ENCODE measurements at places on chromosomes 11 and 22. TPM values are rescaled to one million over a fixed set of nuclear protein-coding genes. Genes with fewer than 3 reads are reported as not detected.

Gene APOA4
- not detected for total RNA-seq

Gene C11orf91
- total RNA-seq: not detected

Gene MEI1
- 36.3 TPM for total RNA-seq

Gene CLMP
- 0.09 TPM for total RNA-seq

Gene LMO2
- total RNA-seq: 0.53 TPM

Gene SLC5A1
- not detected for total RNA-seq

Gene ZNF143
- 33.0 TPM for total RNA-seq

Gene KCNK4
- total RNA-seq: not detected

Gene PNPLA5
- total RNA-seq: not detected

Gene OR51B4
- not detected for total RNA-seq

Gene OR52I1
- total RNA-seq: not detected

Gene CYTH4
- 23.1 TPM for total RNA-seq

Gene OR52K1
- total RNA-seq: not detected

Gene MISFA
- not detected for total RNA-seq

Gene OR51B5
- total RNA-seq: not detected

Gene MED19
- 16.8 TPM for total RNA-seq

Gene FGF19
- not detected for total RNA-seq

Gene CABP4
- 0.28 TPM for total RNA-seq

Gene TEX54
- total RNA-seq: not detected

Gene OR51B2
- total RNA-seq: not detected

Gene TTC36
- 0.44 TPM for total RNA-seq

Gene INPP5J
- not detected for total RNA-seq

Gene DNAJB7
- not detected for total RNA-seq

Gene OR6A2
- total RNA-seq: not detected

Gene CAPN1
- total RNA-seq: 88.2 TPM

Gene OR8A1
- total RNA-seq: not detected

Measured in CD8-positive, alpha-beta memory T cell (primary cell).